GM23338 (cell line): ENCODE measurements at places on chromosomes 5 and 9. TPM values are rescaled to one million over a fixed set of nuclear protein-coding genes. Genes with fewer than 3 reads are reported as not detected.

DNA sequence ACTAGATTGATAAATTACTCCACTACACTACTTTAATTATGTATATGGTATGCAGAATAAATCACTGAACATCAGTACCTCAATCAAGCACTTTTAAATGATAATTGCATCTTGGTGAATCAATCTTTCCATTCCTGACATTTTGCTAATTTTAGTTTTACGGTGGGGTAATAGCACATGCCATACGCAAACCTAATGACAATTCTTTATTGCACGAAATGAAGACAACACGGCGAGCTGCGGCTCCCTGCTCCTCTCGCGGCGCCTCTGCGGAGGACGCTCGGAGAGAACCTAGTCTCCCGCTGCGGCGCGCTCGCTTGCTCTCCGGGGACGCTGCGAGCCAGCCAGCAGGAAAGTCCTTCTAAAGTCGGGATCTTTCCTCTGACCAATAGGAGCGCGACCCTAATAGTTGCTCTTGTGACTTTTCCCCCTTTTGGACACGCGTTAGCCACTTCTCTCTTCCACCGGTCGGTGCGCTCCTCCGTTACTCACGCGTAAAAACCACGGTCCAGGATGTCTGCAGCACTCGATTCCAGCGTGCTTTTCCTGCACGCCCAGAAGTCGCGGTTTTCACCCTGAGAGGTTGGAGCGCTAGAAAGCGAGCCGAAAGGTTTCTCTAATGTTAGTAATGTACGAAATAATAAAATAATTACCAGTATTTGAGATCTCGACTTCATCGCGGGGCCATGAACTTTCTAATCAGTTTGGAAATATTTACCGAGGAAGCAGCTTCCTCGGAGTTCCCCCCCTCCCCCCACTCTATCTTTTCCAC is 1.0 kb upstream of the MEF2C start:
- H3K27me3 ChIP-seq: peaks cover 77% of the 10 kb centered on the region
- peak; percentile 78 for DNase-seq
- no peaks in the 10 kb centered on the region for H3K36me3 ChIP-seq
- peak overlapping the region; percentile 71 for H3K4me3 ChIP-seq
- no peak overlapping the region for H3K27ac ChIP-seq

ANKRD55 gene
- total RNA-seq: not detected in 2 replicates

DNA sequence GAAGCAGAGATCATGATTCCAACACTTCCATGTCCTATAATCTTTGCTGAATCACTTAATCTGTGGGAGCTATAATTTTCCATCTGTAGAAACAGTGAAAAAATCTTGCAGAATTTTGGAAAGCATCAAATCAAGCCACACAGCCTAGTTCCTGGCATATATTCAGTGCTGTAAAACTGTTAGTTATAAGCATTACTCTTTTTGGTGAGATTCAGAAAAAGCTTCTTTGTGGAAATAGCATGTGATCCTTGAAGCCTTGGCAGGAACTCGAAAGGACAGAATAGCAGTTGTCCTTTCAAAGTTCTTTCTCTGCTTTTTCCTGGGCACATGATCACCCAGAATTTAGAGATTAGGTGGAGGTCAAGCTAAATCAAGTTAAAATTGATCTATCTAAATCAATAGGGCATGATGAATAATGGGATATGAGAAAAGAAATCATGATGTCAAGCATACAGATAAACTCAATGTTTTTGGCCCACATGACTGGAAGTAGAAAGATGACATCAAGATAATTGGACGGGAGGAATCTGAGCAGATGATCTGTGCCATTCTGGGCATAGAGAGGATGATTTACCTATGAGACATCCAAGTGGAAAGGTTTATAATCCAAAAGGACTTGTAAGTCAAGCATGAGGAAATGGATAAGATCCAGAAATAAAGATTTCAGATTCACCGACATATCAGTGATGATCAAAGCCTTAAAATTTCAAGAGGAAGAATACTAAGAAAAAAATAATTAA is 73.1 kb downstream of the TMEM232 start:
- no peak overlapping the region for H3K27ac ChIP-seq
- H3K36me3 ChIP-seq: no peaks in the 10 kb centered on the region
- peaks cover 8% of the 10 kb centered on the region; the same call in 1 of the 2 replicates for H3K4me1 ChIP-seq
- DNase-seq: no peak
- H3K27me3 ChIP-seq: no peaks in the 10 kb centered on the region

GRCh38 chr5:55304584-55304983 is 2.9 kb downstream of the DHX29 start:
- no peaks in the 10 kb centered on the region for H3K36me3 ChIP-seq
- H3K4me3 ChIP-seq: no peak overlapping the region
- peaks cover 17% of the 10 kb centered on the region for H3K4me1 ChIP-seq
- DNase-seq: no peak
- H3K27me3 ChIP-seq: no peaks in the 10 kb centered on the region
- H3K27ac ChIP-seq: no peak overlapping the region

GZMA gene
- not detected in 2 replicates for total RNA-seq

DNA sequence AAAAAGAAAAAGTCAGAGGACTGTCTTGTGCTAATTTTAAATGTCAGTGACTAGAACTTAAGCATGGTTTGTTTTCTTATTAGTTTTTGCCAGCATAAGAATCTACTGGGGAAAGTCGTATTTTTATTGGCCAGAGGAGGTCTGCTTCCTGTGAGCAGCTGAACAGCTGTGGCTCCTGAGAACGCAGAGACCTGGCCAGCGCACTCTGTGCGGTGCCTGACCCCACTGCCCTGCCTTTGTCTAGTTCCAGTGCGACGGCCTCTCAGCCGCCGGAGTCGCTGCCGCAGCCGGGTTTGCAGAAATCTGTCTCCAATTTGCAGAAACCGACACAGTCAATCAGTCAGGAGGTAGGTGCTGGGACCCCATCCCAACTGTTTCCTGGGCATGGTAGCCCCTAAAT is 42.5 kb downstream of the PRRC2B start:
- peak overlapping the region; percentile 17; the same call in 1 of the 2 replicates for H3K4me3 ChIP-seq
- peaks cover 61% of the 10 kb centered on the region for H3K36me3 ChIP-seq
- no peaks in the 10 kb centered on the region for H3K27me3 ChIP-seq
- peaks cover 66% of the 10 kb centered on the region for H3K4me1 ChIP-seq
- DNase-seq: peak; percentile 50

DNA sequence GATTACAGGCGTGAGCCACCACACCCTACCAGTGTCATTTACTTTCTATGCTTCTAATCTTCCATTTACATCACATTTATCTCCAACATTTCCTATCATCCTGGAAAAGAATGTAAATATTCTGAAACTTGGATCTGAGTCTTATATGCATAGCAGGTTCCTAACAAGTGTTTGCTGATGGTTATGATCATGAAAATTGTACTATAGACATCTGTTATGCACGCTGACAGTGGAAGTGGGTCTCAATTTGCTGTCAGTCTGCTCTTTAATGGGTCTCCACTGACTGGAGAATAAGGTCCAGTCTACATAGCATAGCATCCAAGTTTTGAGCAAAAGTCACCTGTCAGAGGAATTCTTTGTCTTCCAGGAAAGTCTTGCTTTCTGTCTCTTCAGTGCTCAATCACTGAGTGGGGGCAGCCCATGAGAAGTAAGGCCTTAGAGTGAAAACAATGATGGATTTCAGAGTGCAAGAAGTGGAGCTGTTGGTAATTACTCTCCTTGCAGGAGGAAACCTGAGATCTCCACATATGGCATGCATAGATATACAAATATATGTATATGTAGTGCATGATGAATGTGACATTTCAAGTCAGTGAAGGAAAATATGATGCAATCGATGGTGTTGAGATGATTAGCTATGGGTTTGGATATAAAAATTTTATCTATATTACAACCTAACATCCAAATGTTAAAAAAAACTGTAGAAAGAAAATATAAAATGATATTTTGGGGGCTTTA is 29.2 kb upstream of the MSANTD3 start:
- no peaks in the 10 kb centered on the region for H3K27me3 ChIP-seq
- no peak for DNase-seq
- no peak overlapping the region for H3K4me3 ChIP-seq
- peaks cover 11% of the 10 kb centered on the region; the same call in 1 of the 2 replicates for H3K4me1 ChIP-seq

DNA sequence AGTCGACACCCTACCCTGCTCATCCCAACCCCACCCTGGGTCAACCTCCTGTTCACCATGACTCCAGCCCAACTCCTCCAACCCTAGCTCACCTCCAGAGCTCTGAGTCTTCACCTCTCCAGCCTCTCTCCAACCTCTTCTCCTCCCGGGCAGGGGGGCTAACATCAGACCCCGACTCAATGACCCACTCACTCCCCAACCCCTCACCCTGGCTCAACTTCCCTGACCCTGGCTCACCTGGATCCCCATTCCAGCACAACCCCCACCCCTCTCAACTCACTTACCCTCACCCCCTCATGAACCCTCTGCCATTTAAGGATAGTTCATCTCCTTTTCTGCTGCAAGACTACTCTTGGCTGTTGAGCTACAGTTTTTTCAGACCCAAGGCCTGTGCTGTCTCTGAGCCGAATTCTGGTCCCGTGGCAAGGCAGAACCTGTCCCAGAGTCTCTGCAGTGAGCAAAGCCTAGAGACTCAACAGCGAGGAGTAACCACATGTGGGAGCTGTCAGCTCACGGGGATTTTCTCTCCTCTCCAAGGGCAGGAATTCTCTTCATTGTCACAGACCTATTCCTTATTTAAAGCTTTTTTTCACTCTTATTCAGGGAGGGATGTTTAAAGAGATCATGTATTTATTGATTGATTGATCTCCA is 29.8 kb downstream of the ANKRD33B start:
- no peaks in the 10 kb centered on the region for H3K27me3 ChIP-seq
- H3K4me3 ChIP-seq: no peak overlapping the region
- H3K27ac ChIP-seq: no peak overlapping the region
- H3K36me3 ChIP-seq: no peaks in the 10 kb centered on the region

GRCh38 chr5:172901788-172902496 is 57.3 kb upstream of the RPL26L1 start:
- no peaks in the 10 kb centered on the region; the same call in 1 of the 2 replicates for H3K36me3 ChIP-seq
- peak overlapping the region; percentile 50; the same call in 1 of the 2 replicates for H3K27ac ChIP-seq
- DNase-seq: peak; percentile 24
- H3K4me1 ChIP-seq: peaks cover 8% of the 10 kb centered on the region; the same call in 1 of the 2 replicates

FUT7 gene
- not detected in 2 replicates for total RNA-seq

UGT3A1 gene
- total RNA-seq: 1.8 and 3.1 TPM in 2 replicates

GRCh38 chr5:163460562-163461171 is at the start of gene HMMR:
Gene HMMR, plus strand, starts transcription at chr5:163460632. Its CDS starts 61 bp downstream, at chr5:163460693.
- H3K4me1 ChIP-seq: peaks cover 12% of the 10 kb centered on the region
- peak within 1 kb of the TSS; percentile 99 for H3K27ac ChIP-seq
- peaks cover 29% of the 10 kb centered on the region; the same call in 1 of the 2 replicates for H3K36me3 ChIP-seq
- peak within 1 kb of the TSS; percentile 91 for H3K4me3 ChIP-seq
- H3K27me3 ChIP-seq: no peaks in the 10 kb centered on the region

NRG2 gene
- total RNA-seq: 0.70 and 1.3 TPM in 2 replicates

ZNF883 gene
- total RNA-seq: 11.8 and 44.4 TPM in 2 replicates

- no peaks in the 10 kb centered on the region for H3K36me3 ChIP-seq
- DNase-seq: no peak
- no peaks in the 10 kb centered on the region for H3K27me3 ChIP-seq
- no peak overlapping the region for H3K27ac ChIP-seq
Observed at GRCh38 chr5:1019001-1019905, 10.7 kb downstream of the NKD2 start.

DNA sequence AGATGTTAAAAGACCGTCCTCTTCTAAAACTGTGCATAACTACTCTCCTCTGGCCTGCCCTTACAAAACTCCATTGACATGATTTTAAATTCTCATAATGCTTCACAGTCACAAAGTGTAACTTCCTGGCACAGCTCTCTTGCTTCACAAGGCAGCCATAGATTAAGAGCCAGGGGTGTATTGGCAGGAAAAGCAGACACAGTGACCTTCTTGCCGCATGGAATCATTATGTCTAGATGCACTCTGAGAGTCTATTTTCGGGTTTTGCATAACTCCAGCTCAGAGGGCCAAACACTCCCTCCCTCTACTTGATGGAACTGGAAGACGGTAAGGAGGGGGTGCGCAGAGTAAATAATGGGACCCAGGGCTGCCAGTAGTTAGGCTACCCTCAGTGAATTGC is 110.1 kb downstream of the MARCHF3 start:
- no peaks in the 10 kb centered on the region for H3K36me3 ChIP-seq
- H3K4me3 ChIP-seq: no peak overlapping the region
- peaks cover 23% of the 10 kb centered on the region for H3K4me1 ChIP-seq
- no peak for DNase-seq
- H3K27ac ChIP-seq: 0 out of 2 replicates have a peak overlapping the region, but pooled peaks have one; percentile 19

DNA sequence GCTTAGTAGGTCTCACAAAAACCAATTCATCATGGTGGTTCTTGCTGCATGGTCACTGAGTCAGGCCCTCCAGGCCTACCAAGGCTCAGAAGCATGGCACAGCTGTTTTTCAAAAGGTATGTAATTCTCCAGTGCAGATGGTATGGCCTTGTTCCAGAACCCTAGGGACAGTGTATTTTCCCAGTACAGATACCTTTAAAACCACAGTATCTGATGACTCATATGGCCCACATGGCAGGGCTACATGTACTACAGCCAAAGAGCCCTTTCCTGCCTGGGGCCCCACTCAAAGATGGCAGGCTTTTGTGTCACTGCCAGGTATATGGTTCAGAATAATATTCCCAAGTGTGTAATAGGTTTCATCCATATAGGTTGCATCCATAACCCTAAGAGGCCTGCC is 16.5 kb downstream of the CSF2 start:
- H3K27ac ChIP-seq: no peak overlapping the region
- H3K4me1 ChIP-seq: no peaks in the 10 kb centered on the region
- H3K4me3 ChIP-seq: no peak overlapping the region
- no peaks in the 10 kb centered on the region for H3K27me3 ChIP-seq
- H3K36me3 ChIP-seq: no peaks in the 10 kb centered on the region

GRCh38 chr9:98075332-98075805 is 18.8 kb downstream of the NANS start:
- no peak overlapping the region for H3K4me3 ChIP-seq
- peak; percentile 26 for DNase-seq
- H3K27me3 ChIP-seq: no peaks in the 10 kb centered on the region
- no peaks in the 10 kb centered on the region for H3K36me3 ChIP-seq
- no peak overlapping the region for H3K27ac ChIP-seq
- peaks cover 10% of the 10 kb centered on the region for H3K4me1 ChIP-seq

INPP5E gene
- total RNA-seq: 10.9 and 13.4 TPM in 2 replicates

PRSS3 gene
- total RNA-seq: 2.5 and 4.2 TPM in 2 replicates

GPRIN1 gene
- 11.7 and 14.6 TPM in 2 replicates for total RNA-seq
